ENCODE measurements at places on chromosomes 5 and 9.
A peak's percentile ranks its signal among the peaks of the same experiment; 100 is the strongest.

GRCh38 chr5:139669662-139670368 lies 21.7 kb downstream of the CXXC5 start:
- DNase-seq, result no peak

GRCh38 chr9:130276121-130276520 lies 10.6 kb downstream of the HMCN2 start:
- no peak for DNase-seq

GRCh38 chr5:112848116-112848811 lies 12.8 kb upstream of the SRP19 start:
- DNase-seq, result peak; percentile 17

DNA sequence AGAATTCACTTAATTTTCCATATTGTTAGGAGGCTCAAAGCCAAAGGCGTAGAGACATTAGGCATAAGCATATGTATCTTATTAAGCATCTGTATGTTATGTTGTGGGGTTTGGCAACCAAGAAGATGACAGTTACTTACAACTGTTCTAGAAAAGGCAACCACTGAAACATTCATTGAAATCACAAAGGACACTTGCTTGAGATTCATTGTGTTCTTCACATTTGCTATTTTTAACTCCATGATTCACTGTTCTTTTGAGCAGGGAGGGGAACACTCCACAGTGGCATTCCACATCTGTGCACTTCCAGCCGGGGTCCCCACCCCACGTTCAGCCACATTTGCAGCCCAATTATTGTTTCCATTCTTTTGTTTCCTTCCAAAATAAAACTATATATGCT lies 107.1 kb downstream of the PALM2AKAP2 start:
- peak; percentile 64 for DNase-seq

DNA sequence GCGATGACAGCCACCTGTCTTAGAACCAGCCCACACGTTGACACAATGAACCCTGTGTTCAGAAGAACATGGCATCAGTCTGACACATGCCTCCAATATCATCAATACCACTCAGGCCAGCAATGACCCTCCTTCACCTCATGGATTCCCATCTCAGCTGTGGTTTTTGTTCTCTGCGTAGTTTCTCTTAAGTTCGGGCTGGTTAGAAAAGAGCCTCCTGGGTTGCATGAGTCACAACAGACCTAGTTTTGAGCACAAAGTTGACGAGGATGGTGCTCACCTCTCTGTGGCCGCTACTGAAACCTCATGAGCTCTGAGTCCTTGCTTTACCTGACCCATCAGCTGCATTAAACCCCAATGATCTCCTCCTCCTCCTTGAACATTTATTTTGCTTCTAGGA lies 299.9 kb downstream of the SPOCK1 start:
- DNase-seq, result no peak

- no peak for DNase-seq
Observed at GRCh38 chr9:71955300-71955915, 44.0 kb downstream of the C9orf85 start.

DNA sequence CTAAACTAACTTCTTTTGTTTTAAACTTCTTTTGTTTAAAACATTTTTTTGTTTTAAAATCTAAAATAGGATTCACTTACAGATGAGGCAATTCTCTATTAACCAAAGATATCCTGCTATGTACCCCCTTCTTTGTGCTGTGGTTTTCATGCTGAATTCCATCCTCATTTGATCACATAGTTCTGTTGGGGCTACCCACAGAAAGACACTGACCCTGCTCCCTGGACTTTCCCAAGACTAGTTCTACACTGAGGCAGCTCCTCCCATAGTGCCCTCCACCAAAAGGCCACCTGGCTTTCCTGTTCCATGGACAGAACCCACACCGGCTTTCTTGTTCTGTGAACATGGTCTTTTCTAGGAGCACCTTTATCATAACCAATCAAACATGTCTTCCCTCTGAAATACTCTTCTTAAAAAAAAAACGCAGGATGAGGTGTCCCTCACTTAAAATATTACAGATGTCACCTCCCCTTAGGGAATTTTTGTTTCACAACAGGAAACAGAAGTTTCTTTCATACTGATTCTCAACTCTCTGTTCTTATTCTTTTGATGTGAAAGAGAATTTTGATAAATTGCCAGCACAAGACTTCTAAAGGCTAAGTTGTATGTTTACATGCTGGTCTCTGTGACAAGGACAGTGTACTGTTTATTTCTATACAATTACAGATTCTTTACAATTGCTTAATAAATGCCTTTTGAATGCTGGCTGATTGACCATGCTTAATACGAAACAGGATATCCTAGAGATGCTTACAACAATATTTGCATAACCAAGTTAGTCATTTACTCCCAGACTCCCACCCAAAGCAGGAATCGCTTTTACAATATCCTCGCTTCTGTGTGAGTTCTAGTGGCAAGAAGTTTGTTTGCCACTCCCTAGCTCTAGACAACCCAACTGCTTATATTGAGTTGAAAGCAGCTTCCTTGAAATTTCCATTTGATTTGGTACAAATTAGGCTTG lies 300.4 kb downstream of the DTWD2 start:
- DNase-seq, result no peak

DNA sequence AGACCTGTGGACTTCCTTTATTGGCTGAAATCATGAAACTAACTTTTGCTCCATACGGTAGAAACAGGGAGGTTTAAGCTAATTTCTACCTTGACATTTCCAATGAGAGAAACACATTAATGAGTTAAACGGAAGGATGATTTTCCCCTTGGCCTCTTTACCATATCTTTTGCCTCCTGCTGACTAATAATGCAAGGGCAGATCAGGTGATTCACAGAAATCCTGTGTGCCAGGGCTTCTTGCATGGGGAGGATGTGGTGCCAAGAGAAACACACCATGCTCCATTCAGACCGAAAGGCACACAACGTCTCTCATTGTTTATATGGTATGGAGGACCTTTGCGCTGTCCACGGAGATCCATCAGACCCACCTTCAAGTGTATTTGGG lies 17.4 kb upstream of the PRLR start:
- DNase-seq, result no peak

DNA sequence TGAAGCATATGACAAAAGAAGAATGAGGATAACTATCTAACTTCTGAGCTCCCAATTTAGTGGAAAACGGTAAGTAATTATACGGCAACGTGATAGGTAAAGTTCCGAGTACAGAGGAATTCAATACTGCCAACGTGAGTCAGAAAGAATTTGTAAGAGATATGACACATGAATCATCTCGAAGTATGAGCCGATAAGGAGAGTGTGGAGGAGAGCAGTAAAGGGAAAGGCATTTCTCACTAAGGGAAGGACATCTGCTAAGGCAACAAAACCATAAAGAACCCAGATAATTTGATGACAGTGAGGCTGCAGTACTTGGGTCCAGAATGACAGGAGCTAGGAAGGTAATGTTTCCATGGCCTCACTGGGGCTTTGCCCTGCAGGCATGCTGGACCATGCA lies 11.0 kb downstream of the MPDZ start:
- no peak for DNase-seq

GRCh38 chr5:146548781-146549449 lies 32.9 kb upstream of the GPR151 start:
- no peak for DNase-seq

- DNase-seq, result no peak
Observed at GRCh38 chr9:110068212-110068611, 139.7 kb downstream of the C9orf152 start.

DNA sequence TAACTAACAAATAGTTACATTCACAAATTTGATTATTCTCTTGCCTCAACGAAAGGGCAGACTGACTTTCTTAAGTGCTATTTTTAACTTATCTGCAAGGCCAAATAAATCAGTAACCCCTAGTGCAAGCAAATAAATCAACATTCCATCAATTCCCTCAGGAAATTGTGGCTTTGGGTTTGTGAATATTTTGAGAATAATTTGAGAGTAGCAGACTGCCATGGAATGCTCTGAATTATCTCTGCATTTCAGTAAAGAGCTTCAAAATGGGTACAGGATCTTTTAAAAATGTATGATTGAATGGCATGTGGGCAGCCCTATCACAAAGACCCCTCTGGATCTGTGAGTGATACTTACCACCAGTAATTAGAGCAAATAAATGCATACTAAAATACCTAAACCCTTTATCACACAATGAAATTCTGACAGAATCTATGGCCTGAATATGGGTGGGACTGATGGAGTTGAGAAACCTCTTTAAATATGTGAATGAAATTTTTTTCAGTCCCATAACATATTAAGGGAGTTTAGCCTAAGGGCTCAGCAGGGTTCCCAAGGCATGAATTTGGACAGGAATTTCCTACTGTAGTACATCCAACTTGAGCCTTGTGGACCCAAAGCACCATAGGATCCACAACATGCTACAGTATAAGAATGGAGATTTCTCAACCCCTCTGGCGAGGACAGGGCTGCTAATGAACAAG lies 92.5 kb upstream of the ITGA2 start:
- DNase-seq, result no peak

DNA sequence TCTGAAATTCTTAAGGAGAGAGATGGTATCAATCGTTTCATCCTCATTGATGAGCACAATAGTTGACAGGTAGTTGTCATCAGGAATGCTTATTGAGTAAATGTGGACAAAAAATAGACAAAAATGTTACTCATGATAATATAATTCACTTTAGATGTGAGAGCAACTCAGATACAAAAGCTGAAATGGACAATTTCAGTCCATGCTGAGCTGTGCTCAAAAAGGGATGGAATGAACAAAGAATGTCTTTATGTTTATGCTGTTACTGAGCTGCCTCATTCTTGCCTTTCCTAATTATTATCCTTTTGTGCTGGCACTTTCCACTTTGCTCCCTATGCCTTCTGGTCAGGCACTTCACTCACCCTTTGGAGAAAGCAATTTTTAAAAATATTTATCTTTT lies 49.5 kb downstream of the JAKMIP2 start:
- no peak for DNase-seq

DNA sequence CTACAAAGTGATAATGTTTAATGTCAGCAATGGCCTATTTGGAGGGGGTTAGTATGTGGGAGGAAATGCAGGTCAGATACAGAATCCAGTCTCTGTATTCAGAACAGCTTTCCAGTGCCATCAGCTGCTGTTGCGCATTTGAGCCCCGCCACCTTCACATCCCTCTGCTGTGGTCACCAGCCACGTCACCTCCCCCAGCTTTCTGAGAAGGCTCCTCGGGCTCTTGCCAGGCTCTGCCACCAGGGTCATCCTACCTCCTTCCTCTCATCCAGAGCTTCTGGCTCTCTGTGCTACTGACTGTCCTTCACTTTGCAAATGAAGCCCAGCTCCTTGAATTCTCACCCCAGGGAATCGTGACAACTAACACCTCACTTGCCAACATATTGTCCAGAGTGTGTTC lies 138.8 kb downstream of the PIK3R1 start:
- DNase-seq, result no peak

GRCh38 chr9:35619800-35620158 lies 1.6 kb upstream of the CD72 start:
- no peak for DNase-seq

DNA sequence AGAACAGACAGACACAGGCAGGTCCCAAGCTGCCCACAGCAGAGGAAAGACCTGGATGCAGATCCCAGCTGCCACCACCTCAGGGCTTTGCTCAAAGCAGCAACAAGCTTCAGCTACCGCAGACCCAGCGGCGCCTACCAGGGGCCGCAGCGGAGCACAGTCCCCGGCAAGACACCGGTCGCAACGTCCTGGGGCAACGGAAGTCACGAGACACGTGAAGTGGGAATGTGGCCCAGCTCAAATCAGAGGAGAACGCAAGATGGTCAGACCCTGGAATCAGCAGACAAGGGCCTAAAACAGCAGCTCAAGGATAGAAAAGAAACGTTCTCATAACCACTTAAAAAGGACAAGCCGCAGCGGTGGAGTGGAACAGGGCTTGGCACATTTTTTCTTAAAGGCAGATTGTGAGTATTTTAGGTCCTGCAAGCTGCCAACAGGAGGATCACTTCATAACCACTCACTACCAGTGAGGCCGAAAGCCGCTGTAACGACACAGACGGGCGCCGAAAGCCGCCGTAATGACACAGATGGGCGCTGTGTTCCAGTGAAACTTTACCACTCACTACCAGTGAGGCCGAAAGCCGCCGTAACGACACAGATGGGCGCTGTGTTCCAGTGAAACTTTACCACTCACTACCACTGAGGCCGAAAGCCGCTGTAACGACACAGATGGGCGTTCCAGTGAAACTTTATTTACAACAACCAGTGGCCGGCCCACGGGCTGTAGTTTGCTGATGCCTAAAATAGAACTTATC lies 21.7 kb downstream of the SLC9A3 start:
- DNase-seq, result no peak

DNA sequence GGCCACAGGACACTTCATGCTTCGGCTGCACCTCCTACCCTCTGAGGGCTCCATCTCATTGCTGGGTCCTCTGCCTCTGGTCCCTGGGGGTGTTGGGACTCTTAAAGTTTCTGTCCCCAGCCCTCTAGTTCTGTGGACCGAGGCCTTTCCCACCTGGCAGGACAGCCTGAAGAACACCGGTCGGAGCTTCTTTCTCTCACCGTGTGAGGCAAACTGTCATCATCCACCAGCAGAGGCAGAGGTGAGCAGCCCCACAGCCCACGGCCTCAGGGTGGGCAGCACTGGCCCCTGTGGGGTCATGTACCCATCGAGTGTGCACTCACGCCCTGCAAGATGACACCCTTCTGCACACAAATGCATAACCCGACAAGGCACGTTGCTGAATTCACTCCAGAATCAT lies 49.9 kb downstream of the IRX2 start:
- no peak for DNase-seq

- DNase-seq, result no peak
Observed at GRCh38 chr5:150114773-150115408, 28.5 kb upstream of the CSF1R start.

- no peak for DNase-seq
Observed at GRCh38 chr9:90421786-90422185, 220.8 kb downstream of the DIRAS2 start.

- no peak for DNase-seq
Observed at GRCh38 chr9:114174876-114175771, 19.8 kb downstream of the COL27A1 start.

DNA sequence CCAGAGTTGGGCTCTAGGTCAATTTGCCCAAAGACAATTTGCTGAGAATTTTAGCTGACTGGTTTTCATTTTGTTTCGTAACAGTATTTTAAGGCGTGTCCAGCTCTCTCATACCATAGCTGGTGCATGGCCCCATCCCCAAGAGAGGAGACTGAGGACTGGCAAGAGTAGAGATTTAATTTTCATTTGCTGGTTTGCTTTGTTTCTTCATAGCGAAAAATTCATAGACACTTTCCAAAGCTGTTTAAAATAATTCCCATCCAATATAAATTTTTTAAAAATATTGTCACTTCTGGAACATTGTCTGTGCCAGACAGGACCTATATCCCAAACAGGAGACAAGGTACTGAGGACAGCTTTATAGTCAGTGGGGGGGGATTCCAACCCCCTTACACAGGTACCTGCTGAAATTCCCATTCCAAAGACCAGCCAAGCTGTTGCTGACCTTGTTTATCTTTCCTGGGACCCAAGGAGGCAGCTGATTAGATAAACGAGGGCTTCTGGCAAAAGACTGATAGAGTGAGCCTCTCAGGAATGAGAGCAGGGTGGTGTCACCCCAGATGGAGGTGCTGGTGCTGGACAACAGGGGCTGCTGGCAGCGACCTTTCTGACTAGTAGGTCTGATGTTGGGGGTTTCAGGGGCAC lies 6.8 kb upstream of the ANGPTL2 start:
- DNase-seq, result no peak
